Stimulated activated CD8-positive, alpha-beta memory T cell treated with anti-CD3 and anti-CD28 coated beads, Interleukin-2, amount 100 ng/mL, for 1 hour (primary cell): ENCODE measurements at places on chromosomes 6 and 20.

GRCh38 chr20:50819349-50819748, 24.5 kb downstream of the BCAS4 start:
- no peak for DNase-seq

DNA sequence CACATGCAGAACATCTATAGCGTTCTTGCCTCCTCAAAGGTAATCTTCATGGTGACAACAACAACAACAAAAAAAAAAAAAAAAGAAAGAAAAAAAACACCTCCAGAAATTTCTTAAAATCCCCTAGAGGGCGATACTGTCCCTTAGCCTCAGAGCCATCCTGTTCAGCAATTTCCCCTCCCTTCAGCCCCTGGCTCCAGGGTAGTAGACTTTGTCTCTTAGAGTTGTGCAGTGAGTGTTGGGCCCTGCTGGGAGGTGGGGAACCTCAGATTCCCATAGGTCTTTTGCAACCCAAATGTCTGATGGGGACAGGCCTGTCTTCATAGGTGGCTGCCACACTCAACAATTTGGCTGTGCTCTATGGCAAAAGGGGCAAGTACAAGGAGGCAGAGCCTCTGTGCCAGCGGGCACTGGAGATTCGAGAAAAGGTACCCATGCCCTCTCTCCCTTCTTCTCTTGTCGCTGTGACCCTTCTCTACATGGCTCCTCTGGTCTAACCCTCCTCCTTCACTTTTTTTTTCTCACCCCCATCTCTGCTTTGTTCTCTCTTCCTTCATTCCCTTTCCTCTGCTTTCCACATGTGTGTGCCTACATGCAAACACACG, 6.0 kb upstream of the PTK7 start:
- DNase-seq = no peak

- no peak for DNase-seq
Measured at GRCh38 chr20:53399083-53399482, 194.6 kb downstream of the ZNF217 start.

GRCh38 chr6:85346196-85346595, 103.7 kb upstream of the NT5E start:
- DNase-seq = no peak

DNA sequence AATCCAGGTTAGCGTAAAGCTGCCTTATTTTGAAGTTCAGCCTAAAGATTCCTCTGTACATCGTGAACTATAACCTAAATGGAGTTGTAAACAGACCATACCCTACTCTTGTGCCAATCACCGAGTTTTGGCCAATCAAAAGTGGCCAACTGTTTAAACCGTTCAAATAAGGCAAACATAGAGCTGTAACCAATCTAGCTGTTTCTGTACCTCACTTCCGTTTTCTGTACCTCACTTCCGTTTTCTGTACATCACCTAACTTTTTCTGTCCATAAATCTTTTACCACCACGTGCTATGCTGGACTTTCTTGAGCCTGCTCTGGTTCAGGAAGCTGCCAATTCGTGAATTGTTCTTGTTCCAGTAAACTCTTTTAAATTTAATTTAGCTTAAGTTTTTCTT, 39.7 kb downstream of the LBP start:
- DNase-seq = no peak

DNA sequence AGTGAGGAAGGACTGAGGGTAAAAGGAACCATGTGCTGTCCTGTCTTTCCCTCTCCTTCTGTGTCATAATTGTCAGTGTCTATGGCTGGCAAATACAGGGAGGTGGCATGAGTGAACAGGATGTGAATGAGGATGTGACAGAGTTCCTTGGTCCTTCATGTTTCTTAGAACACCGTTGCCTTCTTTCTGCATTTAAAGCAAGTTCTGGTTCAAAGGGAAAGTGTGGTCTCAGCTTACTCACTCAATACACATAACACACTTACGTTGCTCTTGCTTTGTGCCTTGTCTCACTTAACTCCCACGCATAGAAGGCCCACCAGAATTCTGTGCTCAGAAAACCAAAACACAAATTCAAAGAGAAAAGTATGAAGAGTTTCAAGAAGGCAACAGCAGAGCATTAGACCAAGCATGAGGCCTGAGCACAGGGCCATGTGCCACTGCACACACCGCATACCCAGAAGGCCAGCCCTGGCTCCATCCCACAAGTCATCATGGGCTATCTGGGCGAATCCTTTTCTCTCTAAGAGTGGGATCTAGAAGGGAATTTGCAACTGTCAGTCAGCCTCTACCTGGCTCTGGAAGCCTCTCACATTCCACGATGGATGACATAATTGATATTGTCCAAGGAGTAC, 38.9 kb upstream of the SAYSD1 start:
- DNase-seq = no peak

- peak; percentile 26 for DNase-seq
Measured at GRCh38 chr6:150072201-150072600, 3.3 kb upstream of the ULBP3 start.

DNA sequence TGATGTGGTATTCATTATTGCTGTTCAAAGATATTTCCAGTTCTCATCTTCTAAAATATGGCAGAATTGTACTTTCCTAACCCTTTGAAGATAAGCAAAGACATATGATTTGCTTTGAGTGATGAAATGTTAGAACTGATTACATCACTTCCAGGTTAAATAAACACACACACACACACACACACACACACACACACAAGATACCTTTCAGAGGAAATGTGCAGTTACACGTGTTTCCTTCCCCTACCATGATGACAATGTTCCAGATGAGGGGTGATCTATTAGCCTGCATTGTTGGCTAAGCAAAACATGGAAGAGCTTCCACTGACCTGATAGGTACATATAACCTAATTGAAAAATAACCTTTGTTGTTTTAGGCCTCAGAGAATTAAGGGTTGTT, 11.7 kb upstream of the FRK start:
- DNase-seq = no peak

- DNase-seq = no peak
Measured at GRCh38 chr20:16848061-16848460, 99.9 kb downstream of the OTOR start.

DNA sequence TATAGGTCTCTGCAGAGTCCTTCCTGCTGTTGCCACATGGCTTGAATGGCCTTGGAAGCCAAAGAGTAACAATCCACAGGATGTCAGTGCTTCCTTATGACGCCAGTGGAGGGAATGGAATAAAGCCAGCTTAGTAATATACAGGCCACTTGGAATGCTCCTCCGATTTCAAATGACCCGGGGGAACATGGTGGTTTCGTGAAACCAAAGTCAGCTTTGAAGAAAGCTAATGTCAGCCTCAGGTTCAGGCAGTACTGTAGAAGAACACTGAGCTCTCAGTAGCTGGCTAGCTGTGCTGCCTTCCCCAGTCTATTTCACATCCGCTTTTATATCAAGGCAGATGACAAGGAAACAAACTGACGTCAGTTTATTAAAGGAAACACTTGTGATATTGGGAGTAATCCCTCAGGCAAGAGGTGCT, 189.1 kb downstream of the DTNBP1 start:
- DNase-seq = no peak

- no peak for DNase-seq
Measured at GRCh38 chr6:124795643-124796463, 166.4 kb upstream of the RNF217 start.

- no peak for DNase-seq
Measured at GRCh38 chr6:51817832-51818231, 269.6 kb downstream of the PKHD1 start.

DNA sequence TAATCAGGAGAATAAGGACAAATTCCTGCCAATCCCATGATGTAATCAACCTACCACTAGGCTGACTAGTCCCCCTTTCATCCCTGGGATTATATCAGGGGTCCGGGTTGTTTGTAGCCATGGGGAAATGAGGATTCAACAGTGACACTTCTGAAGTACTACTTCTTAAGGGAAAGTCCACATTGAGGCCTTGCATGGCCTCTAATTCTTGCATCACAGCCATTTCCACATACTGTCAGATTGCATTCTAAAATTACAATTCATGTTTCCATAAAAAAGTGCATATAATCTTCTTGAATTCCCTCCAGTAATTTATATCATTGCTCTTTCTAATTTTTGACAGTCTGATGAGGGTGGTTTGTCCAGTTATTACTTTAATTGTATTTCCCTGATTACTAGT, 184.2 kb downstream of the PHF3 start:
- DNase-seq = no peak

DNA sequence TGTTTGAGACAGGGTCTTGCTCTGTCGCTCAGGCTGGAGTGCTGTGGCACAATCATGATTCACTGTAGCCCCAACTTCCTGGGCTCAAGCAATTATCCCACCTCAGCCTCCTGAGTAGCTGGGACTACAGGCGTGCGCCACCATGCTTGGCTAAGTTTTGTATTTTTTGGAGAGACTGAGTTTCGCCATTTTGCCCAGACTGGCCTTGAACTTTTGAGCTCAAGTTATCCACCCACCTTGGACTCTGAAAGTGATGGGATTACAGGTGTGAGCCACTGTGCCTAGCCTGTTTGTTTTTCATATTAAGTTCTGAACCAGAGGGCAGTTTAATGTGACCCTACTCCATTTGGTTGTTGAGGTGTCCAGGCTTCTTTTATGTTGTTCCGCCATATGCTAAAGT, 194.8 kb downstream of the PLCB1 start:
- no peak for DNase-seq

DNA sequence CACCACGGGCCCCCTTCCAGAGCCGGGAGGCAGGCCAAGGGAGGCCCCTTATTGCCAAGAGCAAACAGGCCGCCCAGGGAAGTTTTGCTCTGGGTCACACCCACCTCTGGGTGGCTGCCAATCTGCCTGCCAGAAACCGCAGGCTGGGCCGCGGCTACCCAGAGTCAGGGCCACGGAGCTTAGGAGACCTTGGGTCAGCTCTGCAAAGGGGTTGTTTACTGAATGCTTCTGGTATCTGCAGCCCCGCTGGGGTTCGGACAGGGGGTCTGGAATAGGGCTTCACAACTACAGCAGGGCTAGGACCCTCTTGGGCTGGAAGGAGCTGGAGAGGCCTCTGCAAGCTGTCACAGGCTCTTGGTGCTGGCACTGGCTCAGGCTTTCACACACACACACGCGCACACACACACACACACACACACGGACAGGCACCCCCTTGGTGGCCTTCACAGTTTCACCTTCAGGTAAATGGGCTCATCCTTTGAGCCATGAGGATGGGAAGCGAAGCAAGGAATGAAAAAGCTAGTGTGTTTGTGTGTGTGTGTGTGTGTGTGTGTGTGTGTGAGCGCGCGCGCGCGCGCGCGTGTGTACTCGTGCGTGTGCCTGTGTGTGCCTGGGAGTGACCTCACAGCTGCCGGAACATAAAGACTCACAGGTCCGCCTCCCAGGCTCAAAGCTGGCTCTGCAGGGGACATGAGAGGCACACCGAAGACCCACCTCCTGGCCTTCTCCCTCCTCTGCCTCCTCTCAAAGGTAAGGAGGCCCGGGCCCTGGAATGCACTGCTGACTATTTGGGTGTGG, at the start of gene CCN5:
CCN5 (plus strand) TSS at position 669 of the 798 bp plus-strand sequence; CDS start at position 691, 22 bp downstream.
- no peak for DNase-seq

GRCh38 chr6:7139835-7140470, 32.2 kb downstream of the RREB1 start:
- no peak for DNase-seq

GRCh38 chr6:161921602-161922395, 647.9 kb upstream of the AGPAT4 start:
- no peak for DNase-seq

- no peak for DNase-seq
Measured at GRCh38 chr6:4817551-4817950, 41.3 kb downstream of the CDYL start.
